Activated CD8-positive, alpha-beta memory T cell treated with anti-CD3 and anti-CD28 coated beads for 1 hour (primary cell): ENCODE measurements at places on chromosomes 6 and 20.

GRCh38 chr20:62390317-62391164 lies 3.6 kb downstream of the RPS21 start:
- no peak for DNase-seq

GRCh38 chr20:39605908-39606307 lies 643.8 kb downstream of the DHX35 start:
- no peak for DNase-seq

- DNase-seq = no peak
These were observed 172.2 kb downstream of the TFAP2B start for GRCh38 chr6:50990750-50991446.

- no peak for DNase-seq
These were observed 87.0 kb downstream of the ANKRD60 start for GRCh38 chr20:58141496-58141895.

DNA sequence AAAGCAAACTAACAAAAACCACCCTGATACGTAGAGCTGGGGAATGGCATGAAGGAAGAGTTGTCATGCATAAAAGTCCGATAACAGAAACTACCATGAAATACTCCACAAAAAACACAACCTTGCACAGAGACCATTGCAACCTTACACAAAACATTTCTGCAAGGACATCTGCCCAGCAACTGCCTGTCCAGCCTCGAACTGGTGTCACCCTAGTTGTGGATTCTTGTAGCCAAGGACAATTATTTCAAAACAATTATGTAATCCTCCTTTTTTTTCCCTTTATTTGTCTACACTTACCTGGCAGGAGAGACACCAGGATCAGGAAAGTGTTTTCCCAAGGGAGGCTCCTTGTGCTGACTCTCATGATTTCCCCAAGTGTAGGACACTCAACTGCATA lies 232.5 kb upstream of the SYNDIG1 start:
- no peak for DNase-seq

DNA sequence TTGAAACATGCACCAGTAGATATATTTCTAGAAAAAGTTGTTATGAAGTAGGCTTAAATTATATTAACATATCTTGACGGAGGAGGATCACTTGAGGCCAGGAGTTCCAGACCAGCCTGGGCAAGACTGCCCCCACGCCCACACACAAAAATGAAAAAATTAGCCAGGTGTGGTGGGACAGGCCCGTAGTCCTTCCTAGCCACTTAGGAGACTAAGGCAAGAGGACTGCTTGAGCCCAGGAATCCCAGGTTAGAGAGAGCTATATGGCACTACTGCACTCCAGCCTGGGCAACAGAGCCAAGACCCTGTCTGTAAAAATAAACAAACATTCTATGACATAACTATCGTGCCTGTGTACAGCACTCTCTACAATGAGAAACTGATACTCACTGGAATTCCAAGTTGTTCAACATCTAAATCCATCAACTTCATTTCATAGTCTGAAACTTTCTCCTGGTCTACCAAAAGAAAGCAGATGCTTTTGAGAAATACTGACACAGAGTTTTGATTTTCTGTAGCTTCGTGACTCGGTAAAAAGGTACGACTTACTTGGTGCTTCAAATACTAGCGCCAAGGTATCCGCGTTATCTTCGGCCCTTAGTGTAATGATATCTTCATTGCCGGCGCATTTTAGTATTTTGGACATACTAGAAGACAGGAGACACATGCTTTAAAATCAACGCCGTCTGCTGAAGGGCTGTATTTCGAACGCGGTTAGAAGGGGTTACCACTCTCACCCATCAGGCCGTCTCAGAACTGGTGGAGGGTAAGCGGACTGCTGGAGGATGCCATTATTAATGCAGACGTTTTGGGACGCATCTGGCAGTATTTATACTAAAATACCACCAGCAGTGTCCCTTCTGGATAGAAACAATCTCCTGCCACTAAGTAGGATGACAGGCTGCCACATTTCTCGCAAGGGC lies 1.3 kb downstream of the PCNA start:
- no peak for DNase-seq

- no peak for DNase-seq
These were observed 21.9 kb upstream of the CSE1L start for GRCh38 chr20:49024220-49024619.

DNA sequence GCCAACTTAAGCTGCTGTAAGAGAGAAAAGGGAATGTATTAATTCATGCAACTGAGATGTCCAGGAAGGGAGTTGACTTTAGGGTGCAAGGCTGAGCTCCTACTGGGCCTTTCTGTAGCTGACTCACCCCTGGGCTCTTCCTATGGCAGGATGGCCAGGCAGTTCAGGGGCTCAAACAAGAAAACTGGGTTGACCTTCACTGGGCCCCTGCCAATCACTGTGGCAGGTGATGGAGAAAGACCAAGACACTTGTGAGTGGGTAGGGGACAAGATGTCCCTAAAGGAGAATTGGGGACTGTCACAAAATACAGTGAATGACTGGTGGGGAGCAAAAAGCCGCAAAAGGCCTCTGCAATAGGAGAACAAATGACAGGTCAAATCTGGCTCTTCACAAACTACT lies 21.5 kb upstream of the RALGAPA2 start:
- no peak for DNase-seq

DNA sequence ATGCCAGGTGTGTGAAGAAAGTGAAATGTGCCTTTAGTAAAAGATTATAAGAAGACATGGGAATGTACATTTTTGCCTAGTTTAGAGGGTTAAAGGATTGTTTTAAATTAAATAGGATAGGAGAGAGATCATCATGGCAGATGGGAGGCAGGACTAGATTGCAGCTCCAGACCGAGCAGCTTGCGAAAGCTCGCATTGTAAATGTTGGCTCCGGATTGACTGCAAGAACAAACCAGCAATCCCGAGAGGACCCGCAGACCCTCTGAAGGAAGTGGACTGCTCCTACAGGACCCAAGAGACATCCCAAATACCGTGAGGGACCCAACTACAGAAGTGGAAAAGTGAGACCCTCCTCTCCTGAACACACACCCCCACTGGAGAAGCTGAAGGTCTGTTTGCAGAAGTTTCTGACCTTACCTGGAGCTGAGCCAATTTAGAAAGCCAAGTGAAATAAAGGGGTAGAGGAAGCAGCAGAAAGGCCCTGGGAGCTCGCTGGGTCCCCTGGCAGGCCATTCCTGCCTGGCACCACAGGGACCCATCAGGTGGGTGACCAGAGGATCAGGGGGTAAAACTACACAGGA lies 30.0 kb upstream of the TPD52L1 start:
- no peak for DNase-seq

- no peak for DNase-seq
These were observed 184.3 kb downstream of the JARID2 start for GRCh38 chr6:15430186-15430585.

DNA sequence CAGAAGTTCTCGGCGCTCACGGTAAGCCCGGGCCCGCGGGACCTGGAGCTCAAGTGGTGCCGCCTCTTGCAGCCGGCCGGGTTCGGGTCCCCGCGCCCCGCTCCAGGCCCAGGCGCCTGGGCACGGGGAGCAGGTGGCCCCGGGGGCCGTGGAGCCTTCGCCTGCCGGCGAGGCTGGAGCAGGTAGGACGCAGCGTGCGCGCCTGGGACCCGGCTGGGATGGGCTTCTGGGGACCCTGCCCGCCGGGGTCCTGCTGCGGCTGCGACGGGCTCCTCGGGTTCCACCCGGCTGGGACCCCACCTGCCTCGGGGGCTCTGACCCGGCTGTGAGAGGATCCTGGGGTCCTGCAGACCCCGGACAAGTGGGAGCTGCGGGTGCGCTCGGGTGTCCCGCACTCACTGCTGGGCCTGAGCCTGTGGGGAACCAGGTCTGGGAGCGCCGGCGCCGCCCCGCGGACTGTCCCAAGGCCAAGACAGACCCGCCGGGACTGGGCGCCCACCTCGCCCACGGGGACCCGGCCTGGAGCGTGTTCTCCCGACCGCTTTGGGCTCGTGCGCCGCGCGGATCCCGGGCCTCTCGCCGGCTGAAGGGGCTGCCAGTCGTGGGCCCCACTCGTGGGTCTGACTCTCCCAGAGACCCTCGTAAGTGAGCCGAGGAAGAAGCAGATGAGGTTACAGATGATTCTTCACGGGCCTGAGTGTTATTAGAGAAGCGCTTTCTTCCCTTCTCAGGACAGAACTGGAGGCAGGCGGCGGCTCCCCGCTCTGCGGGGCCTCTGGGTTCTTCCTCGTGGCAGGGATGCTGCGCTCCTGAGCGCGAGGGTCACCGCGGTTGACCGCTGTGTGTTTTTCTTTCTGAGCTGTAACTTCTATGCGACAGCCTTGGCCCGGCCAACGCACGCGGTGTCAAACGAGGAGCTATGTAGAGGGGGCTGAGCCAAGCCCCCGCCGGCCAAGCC lies 729 bp downstream of the SMOC2 start:
- DNase-seq = no peak

DNA sequence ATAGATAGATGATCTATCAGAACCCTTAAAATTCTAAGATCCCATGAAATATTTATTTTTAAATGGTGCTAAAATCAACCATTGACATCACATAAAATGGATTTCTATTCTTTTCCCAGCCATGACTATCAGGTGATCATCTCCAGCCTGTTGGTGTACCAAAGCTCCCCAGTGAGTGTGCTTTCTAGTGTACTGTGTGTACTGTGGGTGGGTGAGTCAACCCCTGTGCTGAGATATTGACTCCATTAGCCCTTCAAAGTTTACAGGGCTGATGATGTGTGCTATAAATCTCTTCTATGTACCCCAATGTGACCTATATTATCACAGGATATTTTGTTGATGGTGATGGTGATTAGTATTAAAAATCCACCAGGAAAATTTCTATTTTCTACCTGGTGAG lies 344.6 kb downstream of the MMUT start:
- no peak for DNase-seq

GRCh38 chr6:52475307-52475706 lies 55.2 kb downstream of the EFHC1 start:
- no peak for DNase-seq

DNA sequence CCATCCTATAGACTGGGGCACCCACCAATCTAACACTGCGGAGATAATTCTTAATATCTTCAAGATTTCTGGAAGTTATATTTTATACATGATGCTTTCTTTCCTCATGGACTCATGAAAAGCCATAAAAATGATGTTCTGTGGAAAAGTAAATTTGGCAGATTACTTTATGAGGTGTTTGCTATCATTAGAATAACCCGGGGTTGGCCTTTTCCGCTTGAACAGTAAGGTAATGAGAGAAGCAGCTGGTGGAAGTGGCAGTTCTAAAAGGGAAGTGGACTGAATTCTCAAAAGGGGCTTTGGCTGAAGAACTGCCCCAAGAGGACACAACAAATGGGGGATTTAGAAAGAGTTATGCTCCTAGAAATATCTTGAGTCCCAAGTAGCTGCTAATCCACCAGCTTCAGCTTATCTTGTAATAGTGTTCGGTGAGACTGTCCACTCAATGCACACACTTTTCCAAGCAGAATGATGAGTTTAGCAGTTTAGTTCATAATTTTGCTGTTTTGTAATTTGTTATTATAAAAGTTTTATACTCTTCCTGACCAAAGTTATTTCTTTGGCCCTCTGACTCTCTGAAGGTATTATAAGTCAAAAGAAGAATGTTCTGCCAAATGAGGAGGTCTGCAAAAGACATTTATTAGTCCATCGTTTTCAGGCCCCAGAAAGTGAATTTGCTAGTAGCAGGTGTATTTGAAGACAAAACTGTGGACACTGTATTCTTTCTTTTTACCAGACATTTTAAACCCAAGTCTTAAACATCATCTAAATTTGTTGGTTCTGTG lies 2.9 kb downstream of the ISM1 start:
- DNase-seq = no peak

- no peak for DNase-seq
These were observed 60.5 kb downstream of the HS3ST5 start for GRCh38 chr6:114282292-114282691.

DNA sequence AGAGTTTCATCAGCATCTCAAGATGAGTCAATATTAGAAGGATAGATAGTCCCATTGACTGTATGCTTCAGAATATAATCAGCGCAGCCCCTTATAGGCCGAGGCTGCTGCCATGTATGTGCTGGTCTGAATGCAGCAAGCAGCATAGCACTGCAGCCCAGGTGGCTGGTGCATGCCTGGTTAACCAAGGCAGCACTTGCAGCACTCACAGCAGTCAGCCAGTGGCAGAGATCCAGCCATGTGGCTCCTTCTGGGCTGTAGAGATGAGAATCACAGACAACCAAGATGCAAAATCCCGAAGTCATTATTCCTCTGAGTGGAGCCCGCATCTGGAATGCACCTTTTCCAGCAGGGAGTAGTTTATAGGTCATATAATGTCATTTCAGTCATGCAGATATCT lies 251.9 kb downstream of the UST start:
- DNase-seq = no peak

DNA sequence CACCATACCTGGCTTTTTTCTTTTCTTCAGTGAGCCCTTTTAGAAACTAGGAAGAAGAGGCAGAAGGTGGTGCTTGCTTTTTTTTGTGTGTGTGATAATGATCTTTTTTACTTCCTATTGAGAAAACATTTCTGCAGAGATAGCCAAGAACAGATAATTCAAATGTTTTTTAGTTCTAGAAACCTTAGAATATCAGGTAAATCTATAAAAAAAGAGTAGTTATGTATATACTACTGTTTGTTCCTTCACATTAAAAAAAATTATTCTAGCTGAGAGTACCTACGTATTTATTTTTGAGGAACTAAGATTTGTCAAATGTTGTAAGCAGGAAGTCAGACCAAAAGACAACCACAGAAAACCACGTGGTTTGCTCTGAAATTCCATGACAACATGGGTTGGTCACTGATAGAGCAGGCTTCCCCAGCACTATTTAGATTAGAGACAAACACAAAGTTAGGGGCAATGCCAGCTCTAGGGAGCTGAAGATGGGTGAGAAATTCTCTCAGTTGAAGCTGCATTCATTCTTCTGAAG lies 12.8 kb downstream of the STK4 start:
- DNase-seq = no peak

DNA sequence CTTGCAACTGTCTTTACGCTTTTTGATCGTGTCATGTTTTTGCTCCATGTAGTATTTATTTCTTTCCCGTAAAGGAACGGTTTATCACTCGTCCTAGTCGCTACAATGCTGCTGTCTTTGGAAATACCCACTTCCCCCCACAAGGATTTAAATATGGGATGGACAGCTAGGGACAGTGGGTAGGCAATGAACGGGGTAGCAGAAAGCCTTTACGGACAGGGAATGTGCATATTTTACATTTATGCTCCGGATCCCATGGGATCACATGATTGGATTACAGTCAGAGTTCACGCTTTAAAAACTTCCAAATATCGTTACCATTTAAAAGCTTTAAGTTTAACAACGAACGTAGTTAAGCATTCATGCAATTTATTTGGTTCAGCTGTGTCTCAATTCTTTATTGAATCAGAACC lies 1.2 kb downstream of the HIVEP1 start:
- DNase-seq = no peak

DNA sequence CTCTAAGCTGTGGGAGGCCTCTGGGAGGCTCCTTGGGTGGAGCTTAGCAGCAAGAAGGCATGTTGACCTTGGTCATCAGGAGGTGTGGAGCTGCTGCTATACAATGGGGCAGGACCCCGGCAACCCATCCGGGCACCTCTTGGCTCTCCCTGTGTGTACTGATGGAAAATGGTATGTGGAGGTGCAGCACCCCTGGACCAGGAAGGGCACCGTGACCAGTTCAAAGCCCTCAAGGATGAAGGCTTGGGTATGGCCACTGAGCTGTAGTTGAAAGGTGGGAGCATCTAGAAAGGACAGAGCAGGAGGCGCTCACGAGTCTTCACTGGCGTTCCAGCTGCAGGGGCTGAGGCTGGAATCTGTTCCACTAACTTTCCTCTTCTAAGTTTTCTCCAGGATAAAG lies 6.7 kb upstream of the IRF4 start:
- DNase-seq = no peak
